ENCODE measurements at places on chromosomes 7 and 10.

GRCh38 chr10:79223091-79224048 lies 123.9 kb upstream of the PPIF start:
- DNase-seq = peak; percentile 57

GRCh38 chr7:41732843-41733306 lies 30.0 kb upstream of the INHBA start:
- peak; percentile 71 for DNase-seq

DNA sequence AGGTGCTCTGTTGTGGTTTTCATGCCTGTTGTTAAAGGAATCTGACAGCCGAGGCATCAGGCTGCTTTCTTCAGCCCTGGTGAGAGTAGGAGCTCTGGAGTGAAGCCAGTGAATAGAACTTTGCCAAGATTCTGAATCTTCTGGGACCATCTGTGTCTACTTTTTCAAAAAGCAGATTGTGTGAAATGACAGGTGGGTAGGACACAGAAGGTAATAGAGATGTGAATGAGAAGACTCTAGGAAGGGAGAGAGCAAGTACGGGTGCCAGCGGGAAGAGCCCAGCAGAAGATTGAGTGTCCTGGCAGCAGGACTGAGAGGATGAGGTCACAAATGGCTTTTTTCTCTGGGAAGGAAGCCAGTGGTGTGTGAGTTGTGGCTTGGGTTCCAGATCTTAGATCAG lies 429.2 kb downstream of the SDK1 start:
- DNase-seq = no peak

DNA sequence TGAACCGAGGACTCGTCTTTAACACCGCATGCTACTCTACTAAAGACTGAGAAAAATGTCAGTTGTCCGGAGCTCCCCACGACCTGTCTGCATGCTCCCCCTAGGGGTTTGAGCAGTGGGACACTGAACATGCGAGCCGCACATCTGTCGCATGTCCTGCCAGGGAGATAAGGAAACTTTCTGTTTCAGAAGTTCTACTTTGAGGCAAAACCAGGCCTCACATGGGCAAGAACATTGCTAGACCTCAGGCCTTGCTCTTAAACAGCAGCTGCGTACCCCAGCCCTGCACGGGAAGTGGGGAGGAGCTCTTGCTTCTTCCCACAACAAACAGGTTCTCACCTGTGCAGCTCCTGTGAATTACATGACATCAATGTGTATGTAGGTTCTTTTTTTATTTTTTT lies 30.3 kb upstream of the HERPUD2 start:
- no peak for DNase-seq

DNA sequence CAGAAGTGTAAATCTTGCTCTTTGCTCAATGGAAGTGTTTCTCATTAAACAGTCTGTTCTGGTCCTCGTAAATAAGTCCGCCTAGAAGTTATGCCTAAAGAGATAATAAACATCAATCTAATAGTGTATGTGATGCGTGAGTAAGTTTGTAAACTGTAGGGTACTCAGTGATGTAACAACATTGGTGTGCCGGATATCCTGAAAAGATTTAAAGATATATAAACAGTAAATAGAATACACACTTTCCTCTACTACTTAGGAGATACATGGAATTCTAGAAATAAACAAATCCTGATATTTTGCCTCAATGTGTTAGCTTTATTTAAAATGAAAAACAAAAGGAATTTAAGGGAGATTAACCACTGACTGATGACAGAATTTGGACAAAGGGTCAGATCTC lies 123.5 kb downstream of the AHR start:
- no peak for DNase-seq

GRCh38 chr10:34161777-34162370 lies 653.2 kb downstream of the PARD3 start:
- DNase-seq = no peak

DNA sequence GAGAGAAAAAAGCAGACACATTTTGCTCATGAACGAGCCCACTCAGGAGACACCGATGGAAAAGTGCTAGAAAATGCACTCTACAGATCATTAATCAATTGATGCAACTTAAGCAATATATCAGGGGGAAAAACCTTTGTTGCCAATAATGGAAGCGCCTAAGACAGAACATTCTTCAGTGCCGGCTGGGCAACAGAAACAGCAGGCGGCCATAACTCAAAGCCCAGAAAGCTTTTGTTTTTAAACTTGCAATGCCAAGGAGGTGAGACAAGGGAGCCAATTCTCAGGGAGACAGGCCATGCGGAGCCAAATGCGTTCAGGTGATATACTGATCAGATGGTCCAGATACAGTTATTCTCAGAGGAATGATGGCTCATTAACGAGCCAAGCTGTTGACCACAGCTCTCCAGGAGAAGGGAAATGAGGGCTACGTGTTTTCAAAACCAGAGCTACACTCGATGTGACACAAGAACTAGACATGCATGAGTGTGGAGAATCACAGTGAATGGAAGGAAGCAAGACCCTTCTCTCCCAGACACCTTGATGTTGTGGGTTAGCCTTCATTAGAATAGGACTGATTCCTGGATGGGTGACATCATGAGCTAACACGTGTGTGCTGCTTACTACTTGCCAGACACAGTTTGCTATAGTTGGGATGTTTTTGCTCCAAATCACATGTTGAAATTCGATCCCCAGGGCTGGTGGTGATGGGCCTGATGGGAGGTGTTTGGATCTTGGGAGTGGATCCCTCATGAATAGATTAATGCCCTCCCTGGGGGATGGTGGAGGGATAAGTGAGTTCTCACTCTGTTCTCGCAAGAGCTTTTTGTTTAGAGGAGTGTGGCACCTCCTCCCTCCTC lies 79.1 kb upstream of the KCNMA1 start:
- DNase-seq = no peak

DNA sequence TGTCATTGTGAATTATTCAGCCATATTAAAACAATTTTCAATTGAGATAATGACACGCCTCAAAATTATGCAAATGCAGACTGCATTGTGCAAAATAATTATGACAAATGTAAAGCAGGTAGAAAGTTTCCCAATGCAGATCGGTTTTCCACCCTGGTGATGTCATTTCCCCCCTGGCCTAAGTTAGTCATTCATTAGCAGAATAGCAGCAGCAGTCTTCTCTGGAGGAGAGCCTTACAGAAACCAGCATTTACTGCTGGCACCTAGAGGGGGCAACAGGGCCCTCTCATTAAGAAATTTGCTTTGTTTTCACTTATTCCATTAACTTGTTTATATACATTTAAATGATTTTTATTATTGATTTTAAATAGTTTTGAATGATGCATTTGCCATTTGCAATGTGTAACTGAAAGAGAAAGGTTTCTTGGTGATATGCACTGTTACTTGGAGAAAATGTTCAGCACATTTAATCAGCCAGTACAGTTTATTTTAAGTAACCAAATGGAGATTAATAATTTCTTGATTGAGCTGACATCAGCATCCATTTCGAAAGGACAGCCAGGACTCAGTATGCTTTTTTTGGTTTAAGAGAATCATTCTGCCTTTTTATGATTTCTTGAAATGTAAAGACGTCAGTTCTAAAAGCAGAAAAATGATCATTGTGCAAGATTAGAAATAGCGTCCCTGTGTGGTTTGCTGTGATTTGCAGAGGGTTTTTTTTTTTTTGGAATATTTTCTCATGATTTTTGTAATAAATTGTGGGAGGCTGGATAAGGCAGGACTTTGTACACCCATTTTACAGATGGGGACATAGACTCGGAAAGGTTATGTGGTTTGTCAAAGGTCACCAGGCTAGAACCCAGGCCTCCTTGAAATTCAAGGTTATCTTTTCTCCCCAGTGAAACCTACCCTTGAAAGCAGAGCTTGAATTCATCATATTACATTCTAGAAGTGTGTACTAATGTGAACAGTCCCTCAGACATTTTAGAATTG lies 3.5 kb downstream of the ARID5B start:
- DNase-seq = peak; percentile 85

- no peak for DNase-seq
Observed at GRCh38 chr10:103111031-103111917, 81.8 kb downstream of the NT5C2 start.

GRCh38 chr10:24568042-24568441 lies 155.6 kb downstream of the ARHGAP21 start:
- DNase-seq = no peak

- DNase-seq = no peak
Observed at GRCh38 chr7:234051-234707, 41.8 kb downstream of the FAM20C start.

- peak; percentile 22 for DNase-seq
Observed at GRCh38 chr10:121592155-121592890, 5.9 kb downstream of the FGFR2 start.

DNA sequence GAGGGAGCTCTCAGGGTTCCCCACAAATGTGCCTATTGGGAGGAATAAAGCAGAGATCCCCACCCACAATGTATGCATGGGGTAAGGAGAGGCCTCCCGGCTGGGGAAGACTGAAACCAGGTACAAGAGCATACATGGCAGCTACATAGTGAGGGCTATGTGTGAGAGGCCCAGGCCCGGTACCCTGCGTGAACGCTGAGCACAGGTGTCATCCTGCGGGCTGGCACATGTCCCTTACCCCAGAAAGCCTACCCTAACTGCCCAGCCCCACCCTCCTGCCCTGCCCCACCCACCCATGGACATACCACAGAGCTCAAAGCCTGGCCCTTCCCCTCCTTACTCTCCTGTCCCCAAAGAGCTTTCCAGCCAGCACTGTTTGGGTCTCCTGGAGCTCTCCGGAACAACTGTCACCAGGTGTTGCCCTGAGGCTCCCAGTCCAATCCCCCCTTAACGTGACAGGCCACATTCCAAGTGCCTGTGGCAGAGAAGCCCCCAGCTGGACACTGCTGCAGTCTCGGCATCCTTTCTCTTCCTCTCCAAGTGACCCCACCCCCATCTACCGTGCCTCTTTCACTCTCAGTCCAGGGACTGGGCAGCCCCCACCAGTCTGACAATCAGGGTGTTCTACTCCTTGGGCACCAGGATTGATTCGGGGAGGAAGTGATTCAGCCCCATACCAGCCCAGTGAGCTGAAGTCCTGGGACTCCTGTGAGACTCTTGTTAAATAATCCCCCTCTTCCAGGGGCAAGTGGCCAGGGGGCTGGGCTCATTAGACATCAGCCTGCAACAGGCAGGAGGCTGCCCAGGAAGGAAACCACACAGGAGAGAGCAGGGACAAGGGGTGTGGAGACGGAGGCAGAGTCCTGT lies 19.6 kb downstream of the GRID1 start:
- DNase-seq = peak; percentile 18

GRCh38 chr10:94680544-94680943 lies 3.0 kb upstream of the CYP2C18 start:
- DNase-seq = peak; percentile 92

GRCh38 chr7:140992422-140992821 lies 22.3 kb downstream of the MRPS33 start:
- DNase-seq = no peak

DNA sequence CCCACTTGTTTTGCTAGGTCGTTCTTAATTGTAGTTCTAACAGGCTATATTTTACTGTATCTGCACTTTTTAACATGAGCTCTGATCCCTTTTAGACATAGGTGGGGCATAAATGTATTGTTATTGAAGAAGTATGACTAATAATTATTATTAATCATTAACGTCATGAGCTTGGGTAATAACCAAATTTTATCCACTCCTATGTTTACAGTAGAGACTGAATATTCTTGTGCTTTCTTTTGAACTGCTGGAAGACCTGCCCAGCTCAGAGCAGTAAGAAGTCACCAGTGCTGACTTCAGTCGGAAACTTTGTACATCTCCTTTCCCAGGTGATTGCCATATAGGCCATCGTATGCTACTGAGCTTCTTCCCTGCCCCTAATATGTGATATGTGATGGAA lies 18.7 kb downstream of the PKD2L1 start:
- no peak for DNase-seq

DNA sequence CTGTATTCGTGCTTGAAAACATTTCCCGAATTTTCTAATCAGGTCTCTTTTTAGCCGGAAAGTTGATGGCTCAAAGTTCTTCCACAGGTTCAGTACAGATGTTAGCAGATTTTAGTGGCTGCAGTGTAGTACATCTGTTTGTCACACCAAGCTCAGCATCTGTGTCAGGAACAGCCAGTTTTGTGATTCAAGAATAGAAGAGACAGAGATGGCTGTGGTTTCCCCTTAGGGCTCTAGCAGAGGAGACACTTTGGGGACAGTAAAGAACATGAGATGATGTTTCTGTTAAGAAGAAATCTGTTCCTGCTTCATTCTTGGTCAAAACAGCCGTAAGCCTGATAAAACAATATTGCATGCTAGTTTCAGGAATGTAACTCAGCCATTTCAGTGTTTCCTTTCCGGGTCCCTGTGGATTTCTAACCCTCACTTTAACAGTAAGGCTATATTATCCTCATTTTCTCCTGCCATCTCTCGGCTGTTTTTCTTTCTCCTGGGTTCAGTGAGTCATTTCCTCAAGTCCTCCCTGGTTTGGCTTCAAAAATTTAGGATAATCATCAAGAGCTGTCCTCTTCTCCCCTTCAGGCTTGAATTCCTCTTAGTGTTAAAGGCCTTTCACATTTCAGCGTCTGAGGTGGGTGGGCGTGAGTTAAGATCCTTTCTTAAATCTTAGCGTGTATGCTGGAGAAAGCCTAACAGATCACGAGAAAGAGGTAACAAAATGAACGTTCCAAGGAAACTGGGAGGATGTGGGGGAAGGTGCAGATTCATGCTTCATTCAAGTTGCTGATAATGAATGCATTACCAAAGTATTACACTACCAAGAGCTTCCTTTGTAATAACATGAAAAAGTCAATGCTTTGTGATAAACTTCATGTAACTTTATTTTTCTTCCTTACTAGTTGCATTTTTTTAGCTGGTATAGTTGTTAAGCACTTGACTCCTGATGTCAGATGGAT lies 37.1 kb upstream of the BICC1 start:
- peak; percentile 60 for DNase-seq

DNA sequence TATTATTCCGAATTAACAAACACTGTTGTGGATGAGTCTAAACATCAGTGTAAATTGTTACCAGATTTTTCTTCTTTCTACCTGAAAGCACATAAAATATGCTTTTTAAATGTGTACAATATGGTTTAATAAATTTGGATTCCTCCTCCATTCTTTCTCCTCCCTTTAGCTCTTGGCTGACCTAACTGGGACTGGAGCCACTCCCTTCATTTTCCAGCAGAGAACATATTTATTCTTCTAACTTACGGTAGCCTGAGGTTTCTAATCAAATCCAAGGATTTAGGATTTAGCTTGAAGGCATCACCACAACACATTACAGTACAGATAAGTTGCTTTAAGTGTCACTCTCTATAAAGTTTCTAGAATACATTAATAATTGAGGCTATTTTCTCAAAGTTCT lies 88.2 kb upstream of the SEMA3C start:
- DNase-seq = no peak

Data from kidney tubule cell (primary cell).